NCI-H748 treated with DMSO at 0.1 percent for 48 hours (cell line): ENCODE measurements at places on chromosomes 13 and 19.

- DNase-seq = no peak
Observed at GRCh38 chr13:73704587-73704986, 429.6 kb downstream of the KLF12 start.

DNA sequence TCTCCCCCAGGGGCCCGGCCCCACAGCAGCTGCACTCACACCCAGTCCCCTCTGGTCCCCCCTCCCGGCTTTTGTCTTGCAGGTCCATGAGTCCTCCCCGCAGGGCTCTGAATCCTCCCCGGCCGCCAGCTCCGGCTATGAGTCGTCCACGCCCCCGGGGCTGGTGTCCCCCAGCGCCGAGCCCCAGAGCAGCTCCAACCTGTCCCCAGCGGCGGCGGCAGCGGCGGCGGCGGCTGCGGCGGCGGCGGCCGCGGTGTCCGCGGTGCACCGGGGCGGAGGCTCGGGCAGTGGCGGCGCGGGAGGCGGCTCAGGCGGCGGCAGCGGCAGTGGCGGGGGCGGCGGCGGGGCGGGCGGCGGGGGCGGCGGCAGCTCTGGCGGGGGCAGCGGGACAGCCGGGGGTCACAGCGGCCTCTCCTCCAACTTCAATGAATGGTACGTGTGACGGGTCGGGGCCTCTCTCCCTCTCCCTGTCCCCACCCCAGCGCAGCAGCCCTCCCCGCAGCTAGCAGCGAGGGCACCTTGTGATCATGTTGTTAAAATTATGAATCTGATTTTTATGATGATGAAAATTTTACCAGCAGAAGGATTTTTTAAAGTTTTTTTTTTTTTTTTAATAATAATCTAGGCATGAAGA, 3.8 kb downstream of the ZIC2 start:
- no peak for DNase-seq

- no peak for DNase-seq
Observed at GRCh38 chr19:49390929-49391359, 2.9 kb downstream of the KASH5 start.

DNA sequence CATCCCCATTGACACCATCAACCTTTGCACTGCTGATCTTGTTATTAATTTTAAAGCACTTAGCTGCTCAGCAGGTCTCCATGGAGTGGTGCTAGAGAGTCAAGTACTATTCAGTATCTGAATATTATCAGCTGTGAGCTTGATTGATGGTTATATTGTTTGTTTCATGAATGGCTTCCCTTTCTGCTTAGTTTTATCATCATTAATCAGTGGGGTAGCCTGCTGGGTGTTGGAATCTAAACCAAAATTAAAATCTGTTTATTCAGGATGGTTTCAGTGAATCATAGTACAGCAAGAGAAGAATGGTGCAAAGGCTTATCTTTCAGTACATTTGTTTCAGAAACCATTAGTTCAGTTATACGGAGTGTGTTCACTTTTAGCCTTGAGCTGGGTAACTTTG, 42.5 kb upstream of the SCEL start:
- peak; percentile 77 for DNase-seq

GRCh38 chr13:107441279-107441678, 774.1 kb downstream of the LIG4 start:
- no peak for DNase-seq

- DNase-seq = no peak
Observed at GRCh38 chr19:35063940-35064818, 22.7 kb downstream of the HPN start.

DNA sequence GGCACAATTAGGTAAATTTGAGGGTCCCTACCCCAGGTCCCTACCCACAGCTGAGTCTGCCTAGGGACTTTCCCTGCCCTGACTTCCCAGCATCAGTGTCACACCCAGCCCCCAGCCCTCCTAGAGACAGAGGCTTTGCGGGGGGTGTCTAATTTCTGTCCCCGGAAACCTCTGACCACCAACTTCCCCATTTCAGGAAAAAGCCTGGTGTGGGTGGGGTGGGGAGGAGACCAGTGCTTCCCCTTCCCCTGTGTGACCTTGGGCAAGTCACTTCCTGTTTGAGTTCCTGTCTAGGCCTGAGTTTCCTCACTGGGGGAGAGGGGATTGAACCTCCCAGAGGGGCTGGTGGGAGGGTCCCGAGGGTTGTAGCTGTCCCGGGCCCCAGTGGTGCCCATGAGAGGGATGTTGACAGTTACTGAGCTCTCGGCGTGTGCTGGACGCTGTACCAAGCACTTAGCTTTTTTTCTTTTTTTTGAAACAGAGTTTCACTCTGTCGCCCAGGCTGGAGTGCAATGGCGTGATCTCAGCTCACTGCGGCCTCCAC, 7.9 kb downstream of the VASP start:
- no peak for DNase-seq

- no peak for DNase-seq
Observed at GRCh38 chr13:81781471-81781870, 1440.5 kb upstream of the SPRY2 start.

- DNase-seq = no peak
Observed at GRCh38 chr19:33553530-33554310, 32.1 kb upstream of the PEPD start.

DNA sequence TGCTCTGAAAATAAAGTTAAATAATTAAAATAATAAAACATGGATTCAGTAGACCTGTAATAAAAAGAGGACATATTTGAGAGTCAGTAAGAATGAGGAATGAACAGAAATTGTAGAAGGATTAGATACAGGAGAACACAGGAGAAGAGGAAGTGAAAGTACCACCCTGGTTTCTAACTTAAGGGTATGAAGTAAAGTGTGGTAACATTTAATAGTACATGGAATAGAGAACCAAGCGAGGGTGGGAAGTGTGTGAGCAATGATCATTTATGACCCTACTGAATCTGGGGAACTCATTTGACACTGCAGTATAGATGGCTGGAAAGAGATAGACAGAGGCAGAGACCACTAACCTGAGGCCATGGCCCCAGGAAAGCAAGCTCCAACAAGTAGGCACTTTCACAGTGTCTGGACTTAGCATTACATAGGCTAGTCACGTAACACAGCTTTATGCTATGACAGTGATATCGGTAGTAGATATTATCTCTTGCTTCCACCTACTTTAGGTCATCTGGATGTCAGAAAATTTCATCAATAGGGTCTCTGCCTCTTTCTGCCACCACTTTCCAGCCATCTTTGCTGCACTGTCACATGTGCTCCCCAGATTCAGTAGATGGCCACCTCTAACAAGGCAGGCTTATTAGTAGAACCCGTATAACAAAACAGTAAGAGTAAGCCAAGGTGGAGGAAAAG, 633.9 kb upstream of the MIR17HG start:
- no peak for DNase-seq
